ENCODE measurements at places on chromosomes 7 and 10.

- DNase-seq: no peak
These were observed 69.6 kb downstream of the ZNF727 start for GRCh38 chr7:64114791-64115190.

DNA sequence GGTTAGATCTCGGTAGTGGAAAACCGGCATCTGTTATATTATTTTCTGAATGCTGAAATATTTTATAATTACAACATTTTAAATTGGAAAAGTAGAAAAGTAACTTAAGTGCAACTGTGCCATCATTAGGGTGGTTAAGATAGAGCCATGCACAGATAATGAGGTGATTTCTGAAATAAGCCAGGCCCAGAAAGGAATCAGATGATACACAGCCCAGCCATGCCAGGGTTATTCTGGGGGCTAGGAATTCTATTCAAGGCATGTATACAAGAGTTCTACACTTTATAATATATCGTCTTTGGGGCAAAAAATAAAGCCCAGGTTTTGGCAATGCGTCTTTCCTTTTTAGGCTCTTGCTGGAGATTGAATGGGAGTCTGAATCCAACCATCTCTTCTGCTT lies 128.7 kb downstream of the ITGB8 start:
- DNase-seq: no peak

GRCh38 chr10:84176351-84176750 lies 2.8 kb downstream of the GPR15LG start:
- DNase-seq: no peak

GRCh38 chr7:28260969-28261368 lies 80.4 kb upstream of the JAZF1 start:
- DNase-seq: no peak

DNA sequence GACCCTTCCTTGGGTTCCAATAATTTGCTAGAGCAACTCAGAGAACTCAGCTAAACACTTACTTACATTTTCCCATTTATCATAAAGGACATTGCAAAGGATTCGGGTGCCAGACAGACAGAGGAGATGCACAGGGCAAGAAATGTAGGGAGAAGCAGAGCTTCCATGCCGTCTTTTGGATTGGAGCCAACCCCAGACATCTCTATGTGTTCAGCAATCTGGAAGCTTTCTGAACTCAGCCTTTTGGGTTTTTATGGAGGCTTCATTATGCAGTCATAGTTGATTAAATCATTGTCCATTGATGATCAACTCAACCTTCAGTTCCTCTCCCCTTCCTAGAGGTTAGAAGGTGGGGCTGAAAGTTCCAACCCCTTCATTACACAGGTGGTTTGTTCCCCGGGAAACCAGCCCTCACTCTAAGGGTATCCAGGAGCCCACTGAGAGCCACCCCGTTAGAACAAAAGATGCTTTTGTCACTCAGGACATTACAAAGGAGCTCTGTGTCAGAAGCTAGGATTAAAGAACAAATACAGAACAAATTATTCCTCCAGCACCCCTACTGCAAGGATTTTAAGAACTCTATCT lies 211.9 kb upstream of the VSTM2A start:
- no peak for DNase-seq

- DNase-seq: no peak
These were observed at the start of gene TET1 for GRCh38 chr10:68560186-68560942. TSS of gene TET1 (plus strand) at chr10:68560337. CDS start at chr10:68572339, 12,002 bp downstream.

- no peak for DNase-seq
These were observed 12.4 kb upstream of the ARHGAP12 start for GRCh38 chr10:31940839-31941653.

DNA sequence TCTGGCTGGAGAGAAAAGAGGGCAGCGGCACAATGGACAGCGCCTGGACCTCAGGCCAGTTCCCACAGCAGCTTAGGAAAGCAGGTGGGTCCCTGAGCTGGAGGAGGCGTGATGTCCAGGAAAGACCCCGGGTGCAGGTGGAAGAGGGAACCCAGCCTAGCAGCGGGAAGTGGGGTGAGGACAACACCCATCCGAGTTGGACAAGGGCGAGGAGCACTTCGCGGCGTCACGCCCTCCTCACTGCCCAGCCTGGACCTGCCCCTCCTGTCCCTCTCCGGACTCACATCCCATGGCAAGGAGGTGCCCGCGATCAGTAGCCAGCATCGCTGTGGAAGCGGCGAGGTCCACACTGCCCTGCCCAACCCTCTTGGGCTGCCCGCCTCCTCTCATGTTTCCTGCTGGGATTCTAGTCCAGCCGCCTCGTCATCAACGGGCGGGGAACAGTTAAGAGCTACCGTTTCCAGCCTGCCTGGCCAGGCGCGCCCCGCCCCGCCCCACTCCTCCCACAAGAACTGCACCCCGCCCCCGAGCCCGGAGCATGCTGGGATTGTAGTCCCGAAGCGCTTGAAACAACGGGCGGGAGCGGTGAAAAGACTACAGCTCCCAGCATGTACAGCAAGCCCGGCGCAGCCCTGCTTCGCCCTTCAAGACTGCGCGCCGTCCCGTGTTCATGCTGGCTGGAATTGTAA lies 930.6 kb upstream of the ZNF722 start:
- DNase-seq: no peak

DNA sequence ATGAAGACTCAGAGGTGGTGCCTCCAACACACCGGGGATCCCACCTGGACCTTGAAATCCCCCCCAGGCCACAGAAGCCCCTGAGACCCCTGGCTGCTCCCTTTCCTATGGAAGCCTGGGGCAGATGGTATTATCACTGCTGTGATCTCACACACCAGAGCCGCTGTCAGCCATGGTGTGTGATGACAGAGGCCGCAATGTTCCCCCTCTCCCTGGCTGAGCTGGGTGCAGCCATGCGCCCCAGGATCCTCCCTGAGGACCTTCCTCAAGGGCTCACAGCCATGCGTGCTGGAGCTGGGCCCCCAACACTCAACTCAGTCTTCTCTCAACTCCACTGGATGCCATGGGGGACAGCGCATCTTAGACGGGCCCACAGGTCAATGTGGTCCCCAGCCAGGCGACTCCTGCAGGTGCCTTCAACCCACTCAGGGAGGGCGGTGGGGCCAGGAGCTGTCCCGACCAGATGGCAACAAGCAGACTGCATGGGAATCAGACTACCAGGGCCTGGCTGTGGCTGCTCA lies 44.9 kb downstream of the VIPR2 start:
- DNase-seq: no peak

GRCh38 chr10:100368721-100369120 lies 21.7 kb downstream of the SCD start:
- no peak for DNase-seq

DNA sequence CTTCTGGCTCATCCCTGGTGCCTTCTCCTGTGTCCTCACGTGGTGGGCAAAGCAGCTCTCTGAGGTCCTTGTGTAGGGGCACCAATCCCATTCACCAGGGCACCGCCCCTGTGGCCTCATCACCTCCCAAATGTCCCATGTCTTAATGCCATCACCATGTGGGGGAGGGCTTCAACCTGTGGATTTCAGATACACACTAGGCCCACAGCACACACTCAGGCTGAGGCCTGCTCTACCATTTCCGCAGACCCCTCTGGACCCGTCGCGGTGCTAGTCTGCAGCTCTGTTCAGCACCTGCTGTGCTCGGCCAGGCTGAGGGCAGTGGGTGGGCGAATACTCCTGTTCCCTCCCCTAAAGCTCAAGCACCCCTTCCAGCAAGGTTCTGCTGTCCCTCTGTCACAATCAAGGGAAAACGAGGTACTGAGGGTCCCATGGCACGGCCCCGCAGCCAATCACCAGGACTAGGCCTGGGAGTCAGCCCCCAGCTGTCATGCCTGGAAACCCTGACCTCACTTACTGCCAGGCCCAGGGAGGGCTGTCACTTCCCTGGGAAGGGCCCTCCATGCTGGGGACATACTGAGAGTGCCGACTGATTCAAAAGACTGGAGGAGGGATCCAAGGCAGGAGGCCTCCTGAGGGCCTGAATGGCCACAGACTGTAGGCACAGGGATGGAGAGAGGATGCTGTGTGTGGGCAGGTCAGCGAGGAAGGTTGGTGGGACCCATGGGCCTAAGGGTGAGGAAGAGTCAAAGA lies 123.8 kb upstream of the RET start:
- no peak for DNase-seq

DNA sequence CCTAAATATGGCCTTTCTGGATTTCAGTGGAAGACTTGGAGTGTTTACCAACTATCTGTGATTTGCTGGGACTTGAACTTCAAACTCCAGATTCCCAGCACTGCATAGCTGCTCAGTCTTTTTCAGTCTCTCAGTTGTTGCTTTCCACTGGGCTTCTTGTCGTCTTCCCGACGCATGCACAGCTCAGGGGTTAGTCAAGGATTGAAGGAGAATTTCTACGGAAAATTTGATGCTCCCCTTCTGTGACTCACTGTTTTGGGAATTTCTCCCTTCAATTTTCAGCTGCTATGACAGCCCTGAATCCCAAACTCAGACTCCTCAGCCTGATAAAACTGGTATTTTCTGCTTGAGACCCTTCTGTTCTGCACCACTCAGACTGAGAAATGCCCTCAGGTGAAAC lies 91.7 kb downstream of the CYP26A1 start:
- DNase-seq: no peak

GRCh38 chr10:23912884-23913404 lies 296.0 kb upstream of the KIAA1217 start:
- no peak for DNase-seq

DNA sequence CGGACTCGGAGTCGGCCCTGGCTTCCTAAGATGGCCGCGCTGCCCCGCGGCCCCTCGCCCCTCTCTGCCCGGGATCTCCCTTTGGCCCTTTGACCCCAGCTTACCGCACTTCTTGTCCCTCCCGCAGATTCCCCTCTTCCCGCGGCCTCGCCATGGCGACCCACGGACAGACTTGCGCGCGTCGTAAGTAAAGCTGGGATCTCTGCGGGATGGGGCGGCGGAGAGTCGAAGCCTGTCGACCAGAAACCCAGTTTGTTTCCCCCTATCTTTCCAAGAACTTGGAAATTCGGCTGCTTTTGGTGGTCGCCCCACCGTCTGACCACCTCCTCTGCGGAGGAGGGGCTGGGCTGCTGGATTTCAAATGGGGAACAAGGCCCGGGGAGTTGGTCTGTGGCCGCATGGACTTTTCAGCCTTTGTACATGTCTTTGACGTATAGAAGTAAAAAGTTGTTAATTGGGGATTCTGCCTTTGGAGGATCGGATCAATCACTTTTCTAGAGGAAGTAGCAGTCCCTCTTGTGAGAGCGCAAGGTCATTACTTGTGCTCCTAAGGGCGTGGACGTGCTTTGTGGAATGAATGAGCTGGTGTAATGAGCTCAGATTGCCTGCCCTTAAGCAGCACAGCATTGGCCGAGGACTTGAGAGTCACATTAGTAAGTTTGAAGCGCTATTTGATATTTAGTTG lies 553 bp downstream of the VDAC2 start:
- peak; percentile 23 for DNase-seq

- no peak for DNase-seq
These were observed 55.1 kb upstream of the TRIL start for GRCh38 chr7:29013082-29013695.

DNA sequence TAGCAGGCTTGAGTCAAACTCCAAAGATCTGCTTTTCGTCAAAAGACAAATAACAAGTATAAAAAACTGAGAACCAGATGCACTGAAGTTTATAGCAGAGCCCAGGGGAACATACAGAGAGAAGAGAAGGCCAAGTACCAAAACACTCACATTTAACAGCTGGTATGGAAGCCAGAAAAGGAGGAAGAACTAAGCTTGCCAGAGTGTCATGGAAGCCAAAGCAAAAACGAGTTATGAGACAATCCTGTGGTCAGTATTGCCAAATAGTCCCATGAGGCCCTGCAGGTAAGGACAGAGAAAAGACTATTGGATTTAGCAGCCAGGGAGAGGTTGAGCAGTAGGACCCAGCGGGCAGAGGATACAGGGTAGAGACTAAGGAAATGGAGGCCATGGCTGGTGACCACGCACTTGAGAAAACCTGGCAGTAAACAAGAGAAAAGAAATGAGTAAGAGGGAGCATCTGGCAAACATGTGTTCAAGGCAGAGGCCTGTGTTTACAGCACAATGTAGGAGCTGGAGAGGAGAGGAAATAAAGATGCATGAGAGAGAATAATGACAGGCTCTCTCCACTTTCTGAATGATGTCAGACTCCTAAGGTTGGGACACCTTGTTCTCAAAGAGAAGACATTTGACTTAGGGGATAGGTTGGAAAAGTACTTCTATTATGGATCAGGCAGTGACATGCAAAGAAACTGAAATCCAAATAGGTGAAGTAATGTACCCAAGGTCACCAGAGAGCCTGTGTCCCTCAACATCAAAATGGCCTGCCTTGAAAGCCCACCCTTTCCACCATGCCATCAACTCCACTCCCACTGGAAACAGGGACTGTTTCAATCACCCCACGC lies 9.1 kb downstream of the CREB3L2 start:
- no peak for DNase-seq

DNA sequence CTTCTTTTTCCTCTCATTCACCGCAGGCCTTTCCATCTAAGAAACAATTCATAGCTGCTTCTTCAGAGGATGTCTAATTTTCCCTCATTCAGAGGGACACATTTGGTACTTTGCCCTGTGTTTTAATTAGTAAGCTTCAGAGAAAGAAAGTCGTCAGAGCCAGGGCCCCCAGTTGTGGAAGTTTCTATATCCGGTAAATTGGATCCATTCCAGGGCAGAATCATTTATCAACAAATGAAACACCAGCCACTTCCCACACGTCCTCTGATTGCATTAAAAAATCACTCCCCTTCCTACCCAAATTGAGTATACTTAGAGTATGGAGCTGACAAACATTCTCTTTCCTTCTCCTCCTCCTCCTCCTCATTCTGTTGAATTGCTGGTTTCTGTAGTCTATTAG lies 205.8 kb upstream of the HDAC9 start:
- no peak for DNase-seq

GRCh38 chr7:102424129-102424551 lies 9.2 kb upstream of the ORAI2 start:
- no peak for DNase-seq

- no peak for DNase-seq
These were observed 46.9 kb upstream of the MKRN1 start for GRCh38 chr7:140526214-140526613.

DNA sequence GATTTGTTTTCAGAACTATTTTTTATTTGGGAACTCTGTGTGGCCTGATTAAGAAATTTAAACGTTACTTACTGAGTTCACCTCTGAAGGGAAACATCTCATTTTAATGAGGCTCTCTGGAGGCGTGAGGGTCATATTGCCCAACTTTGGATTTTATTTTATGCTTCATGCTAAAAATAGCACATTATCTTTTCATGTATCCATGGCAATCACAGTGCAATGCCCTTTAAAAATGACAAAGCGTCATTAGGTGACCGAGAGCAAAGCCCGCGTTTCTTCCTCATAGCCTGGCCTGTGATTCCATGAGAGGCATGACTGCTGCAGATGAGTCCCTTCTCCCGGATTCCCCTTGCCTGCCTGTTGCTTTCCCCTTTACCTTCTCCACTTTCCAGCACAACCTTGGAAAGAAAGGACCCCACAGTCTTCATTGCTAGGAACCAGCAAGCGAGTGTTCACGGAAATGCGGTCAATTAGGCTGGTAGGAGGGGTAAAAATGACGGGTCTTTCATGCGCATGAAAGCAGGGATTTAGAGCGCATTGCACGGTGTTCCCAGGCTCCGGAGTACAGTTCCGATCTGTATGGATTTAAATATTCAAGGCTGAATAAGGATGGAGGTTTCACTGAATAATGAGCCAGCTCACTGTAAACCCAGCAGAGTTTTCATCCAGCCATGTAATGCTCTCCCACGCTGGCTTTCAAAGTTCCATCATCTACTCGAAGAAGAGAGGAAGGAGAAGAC lies 98.2 kb upstream of the PITRM1 start:
- no peak for DNase-seq
